ENCODE measurements at places on chromosomes 4 and X. TPM values are rescaled to one million over a fixed set of nuclear protein-coding genes. Genes with fewer than 3 reads are reported as not detected.

Gene NDNF
- 8.1 TPM for total RNA-seq

Gene MECP2
- 32.8 TPM for total RNA-seq

Gene SPACA5
- total RNA-seq: not detected

Gene ASMT
- total RNA-seq: not detected

Gene PHEX
- 0.08 TPM for total RNA-seq

Gene ADH1A
- total RNA-seq: 0.84 TPM

Gene SLC4A4
- total RNA-seq: 20.3 TPM

Gene POU3F4
- total RNA-seq: not detected

Gene LRIT3
- not detected for total RNA-seq

Gene HERC5
- 1.6 TPM for total RNA-seq

Gene CACNA1F
- not detected for total RNA-seq

Gene MXRA5
- 2.1 TPM for total RNA-seq

Gene HTATSF1
- total RNA-seq: 57.3 TPM

Gene MSX1
- 2.7 TPM for total RNA-seq

Gene TXK
- total RNA-seq: 1.0 TPM

Gene HSFX2
- total RNA-seq: not detected

Gene USP38
- total RNA-seq: 17.6 TPM

Gene HPGDS
- total RNA-seq: 3.1 TPM

Gene SCOC
- total RNA-seq: 75.3 TPM

Measured in Right ventricle myocardium inferior (tissue), 1 donor.